Thoracic aorta (tissue), 2 donors: ENCODE measurements at places on chromosomes 4 and X.

DNA sequence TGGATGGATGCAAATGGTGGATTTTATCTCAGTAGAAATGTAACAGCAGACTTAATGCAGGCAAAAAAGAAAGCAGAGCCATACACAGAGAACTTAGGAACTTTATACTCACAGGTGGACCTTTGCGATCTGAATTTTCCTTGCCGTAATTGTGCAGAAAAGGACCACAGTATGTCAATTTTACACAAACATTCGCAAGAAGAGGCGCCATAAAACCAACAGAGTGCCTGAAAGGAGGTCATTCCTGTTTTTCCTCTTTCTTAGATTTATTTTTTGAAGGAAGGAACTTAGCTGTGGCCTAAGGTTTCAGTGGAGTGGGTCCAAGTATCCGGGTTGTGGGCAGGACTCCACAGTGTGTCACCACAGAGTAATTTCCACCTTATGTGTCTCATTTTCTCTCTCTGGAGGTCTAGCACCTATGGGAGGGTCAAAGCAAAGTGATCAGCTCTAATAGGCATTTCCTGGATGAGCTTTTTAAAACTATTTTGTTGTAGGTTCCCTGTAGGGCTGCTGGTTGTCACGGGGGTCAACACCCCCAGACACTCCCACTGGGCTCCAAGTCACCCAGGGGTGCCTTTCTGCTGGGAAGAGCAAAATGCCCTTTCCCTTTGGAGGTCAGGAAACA is 24.7 kb upstream of the PBDC1 start:
- DNase-seq = no peak

GRCh38 chr4:122038896-122039295 is 87.0 kb upstream of the TRPC3 start:
- no peak for DNase-seq

GRCh38 chr4:29560452-29560851 is 1159.7 kb upstream of the PCDH7 start:
- no peak for DNase-seq

DNA sequence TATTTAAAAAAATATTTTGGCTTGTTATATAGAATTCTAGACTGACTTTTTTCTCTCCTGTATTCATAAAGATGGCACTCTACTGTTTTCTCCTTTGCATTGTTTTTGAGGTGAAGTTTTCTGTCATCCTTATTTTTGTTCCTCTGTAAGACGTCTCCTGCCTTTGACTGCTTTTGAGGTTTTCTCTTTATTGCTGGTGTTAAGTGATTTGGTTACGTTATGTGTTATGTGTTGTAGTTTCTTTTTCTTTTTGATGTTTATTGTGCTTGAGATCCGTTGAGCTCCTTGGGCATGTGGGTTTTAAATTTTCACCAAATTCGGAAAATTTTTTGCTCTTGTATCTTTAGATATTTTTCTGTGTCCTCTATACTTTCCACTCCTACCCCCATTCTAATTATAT is 50.0 kb downstream of the KDM6A start:
- DNase-seq = no peak

DNA sequence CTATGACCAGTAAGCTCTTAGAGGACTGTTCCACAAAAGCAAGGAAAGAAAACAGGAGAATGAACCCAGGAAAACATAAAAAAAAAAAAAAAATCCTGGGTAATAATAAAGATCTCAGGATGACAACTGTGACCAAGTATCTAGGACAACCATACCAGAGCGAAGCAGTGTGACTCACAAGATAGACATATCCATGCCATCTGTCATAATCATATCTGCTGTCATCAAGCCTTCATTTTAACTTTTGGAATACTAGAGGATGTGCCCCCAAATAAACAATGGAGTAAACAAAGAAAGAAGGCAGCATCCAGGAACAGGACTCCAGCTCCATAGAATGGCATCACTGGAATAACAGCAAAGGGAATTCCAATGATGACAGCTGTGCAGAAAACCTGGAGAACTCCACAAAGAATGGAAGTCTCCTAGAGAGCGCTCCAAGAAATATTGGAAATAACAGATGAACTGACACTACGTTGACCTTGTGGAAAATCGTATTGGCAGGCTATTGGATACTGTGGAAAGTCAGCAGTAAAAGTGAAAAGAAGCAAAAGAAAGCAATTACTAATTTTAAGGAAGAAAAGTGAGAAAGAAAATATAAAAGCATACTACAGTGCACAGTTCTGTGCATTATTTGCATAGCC is 35.3 kb downstream of the HPGDS start:
- no peak for DNase-seq
